ENCODE measurements at places on chromosomes 13 and 19.
A peak's percentile ranks its signal among the peaks of the same experiment; 100 is the strongest.

- DNase-seq = no peak
Measured at GRCh38 chr19:21698215-21698614, 69.2 kb downstream of the ZNF100 start.

- no peak for DNase-seq
Measured at GRCh38 chr13:108816375-108816774, 187.0 kb downstream of the MYO16 start.

DNA sequence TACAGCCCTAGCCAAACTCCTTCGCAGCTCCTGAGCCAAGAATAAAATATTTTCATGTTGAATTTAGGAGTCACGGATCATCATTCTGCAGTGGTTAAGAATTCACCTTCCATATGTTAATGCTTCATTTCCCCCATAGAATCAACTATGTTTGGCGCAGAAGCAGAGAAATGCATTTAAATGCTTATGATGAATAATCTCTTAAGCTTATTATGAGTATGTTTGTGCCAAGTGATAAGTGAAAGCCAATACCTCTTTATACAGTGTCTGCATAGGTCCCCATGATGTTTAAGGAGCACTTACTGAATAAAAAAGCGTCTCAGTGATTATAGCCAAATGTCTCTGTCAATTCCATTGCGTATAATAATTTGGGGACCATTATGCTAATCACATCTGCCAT, 32.7 kb upstream of the POMP start:
- no peak for DNase-seq

DNA sequence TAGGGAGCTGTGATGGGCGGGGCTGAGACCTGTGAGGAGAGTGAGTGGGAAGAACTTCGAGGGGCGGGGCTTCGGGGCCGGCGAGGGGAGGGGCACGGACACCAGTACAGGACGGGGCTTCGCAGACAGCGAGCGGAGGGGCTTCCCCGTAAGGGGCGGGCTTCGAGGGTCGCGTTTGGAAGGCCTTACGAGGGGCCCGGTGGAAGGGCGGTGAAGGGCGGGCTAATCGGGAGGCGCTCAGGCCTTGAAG, 4.1 kb upstream of the EMP3 start:
- DNase-seq = peak; percentile 98

DNA sequence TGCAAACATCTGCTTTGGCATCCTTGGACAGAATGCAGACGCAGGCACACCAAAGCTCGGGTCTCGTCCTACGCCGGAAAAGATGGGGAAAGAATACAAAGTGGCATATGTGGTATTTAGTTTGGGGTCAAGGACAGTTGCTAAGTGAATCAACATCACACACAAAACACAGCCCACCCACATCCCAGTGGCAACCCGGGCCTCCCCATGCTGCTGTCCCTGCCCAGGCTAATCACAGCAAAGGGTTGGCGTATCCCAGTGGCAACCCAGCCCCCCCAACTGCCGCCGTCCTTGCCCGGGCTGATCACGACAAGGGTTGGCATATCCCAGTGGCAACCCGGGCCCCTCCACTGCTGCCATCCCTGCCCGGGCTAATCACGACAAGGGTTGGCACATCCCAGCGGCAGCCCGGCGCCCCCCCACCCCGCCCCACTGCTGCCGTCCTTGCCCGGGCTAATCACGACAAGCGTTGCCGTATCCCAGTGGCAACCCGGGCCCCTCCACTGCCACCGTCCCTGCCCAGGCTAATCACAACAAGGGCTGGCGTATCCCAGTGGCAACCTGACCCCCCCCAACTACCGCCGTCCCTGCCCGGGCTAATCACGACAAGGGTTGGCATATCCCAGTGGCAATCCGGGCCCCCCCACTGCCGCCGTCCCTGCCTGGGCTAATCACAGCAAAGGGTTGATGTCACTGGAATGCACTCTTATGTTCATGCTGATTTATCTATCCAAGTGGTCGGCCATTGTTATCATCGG, 167.8 kb upstream of the SOX1 start:
- DNase-seq = no peak

DNA sequence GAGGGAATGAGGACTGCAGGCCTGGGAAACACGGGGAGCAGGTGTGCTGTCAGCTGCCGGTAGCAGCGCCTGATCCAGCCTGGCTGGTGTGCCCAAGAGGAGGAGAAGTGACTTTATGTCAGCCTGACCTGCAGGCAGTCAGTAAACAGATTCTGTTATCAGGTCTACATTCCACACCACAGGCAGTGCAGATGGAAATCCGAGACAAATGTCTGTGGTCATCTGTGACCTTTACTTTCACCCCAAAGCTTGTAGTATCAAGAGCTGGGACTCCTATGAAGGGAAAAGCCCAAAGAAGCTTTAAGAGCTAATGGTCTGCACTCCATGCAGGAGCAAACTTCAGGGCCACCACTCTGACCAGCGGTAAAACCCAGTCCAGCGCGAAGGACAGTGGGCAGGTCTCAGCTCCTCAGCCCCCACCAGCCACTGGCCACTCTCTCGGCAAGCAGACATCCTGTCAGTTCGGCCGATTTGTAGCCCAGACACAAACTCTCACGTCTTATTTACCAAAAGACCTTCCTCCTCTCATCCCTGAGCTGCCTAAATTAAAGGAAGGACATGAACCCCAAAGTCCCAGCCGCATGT, 7.7 kb downstream of the EPS15L1 start:
- DNase-seq = no peak
